ENCODE measurements at places on chromosomes 12 and 14.

GRCh38 chr12:53651737-53652136 is 24.1 kb downstream of the ATP5MC2 start:
- no peak for DNase-seq

DNA sequence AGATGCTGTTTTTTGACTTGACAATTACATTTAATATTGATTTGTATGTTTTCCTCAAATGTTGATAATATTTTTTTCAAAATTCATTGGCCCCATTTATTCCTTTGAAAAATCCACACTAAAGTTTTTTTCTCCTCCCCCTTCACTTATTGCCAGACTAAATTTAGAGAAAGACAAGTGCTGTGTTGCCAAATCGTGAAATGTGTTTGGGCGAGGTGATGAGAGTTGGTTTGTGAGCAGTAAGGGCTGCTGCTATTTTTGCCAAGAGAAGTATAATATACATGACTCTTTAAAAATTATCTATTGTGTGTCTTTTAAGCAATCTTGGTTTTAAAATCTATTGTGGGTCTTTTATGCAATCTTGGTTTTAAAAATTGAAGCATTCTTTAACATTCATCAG is 188.9 kb downstream of the PPFIA2 start:
- no peak for DNase-seq

DNA sequence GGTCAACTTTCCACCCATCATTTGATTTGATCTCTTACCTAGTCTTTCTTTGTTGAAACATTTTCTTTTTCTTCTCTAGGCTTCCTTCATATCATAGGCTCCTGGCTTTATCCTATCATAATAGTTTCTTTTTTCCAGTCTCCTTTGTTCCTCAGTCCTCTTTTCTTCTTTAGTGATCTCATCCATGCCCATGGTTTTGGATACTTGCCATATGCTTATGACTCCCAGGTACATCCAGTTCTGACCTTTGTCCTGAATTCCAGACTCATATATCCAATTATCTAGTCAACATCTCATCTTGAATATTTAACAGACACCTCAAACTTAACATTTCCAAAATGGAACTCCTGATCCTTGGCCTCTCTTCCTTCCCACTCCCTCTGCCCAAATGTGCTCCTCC is 36.1 kb upstream of the KRAS start:
- DNase-seq, result no peak

- no peak for DNase-seq
Observed at GRCh38 chr14:20830831-20831230, 28.2 kb upstream of the RNASE1 start.

- DNase-seq, result no peak
Observed at GRCh38 chr14:30896435-30896834, 22.1 kb downstream of the COCH start.

- DNase-seq, result peak; percentile 75
Observed at GRCh38 chr12:52243856-52244614, 11.0 kb downstream of the KRT7 start.

DNA sequence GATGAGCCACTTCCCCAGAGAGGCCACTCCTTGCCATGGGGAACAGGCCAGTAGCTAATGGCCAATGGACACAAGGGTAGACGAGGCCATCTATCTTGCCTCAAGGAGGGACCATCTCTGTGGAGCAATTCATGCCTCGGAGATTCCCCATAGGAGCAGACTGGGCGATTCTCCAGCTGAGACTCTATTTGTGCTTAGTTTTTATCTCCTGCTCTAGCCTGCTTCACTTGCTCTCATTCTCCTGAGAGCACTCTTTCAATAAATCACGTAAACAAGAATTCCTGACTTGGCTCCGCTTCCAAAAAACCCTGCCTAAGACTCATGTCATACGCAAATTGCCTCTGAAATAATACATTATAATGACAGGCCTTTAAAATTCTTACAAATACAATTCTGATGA is 396.4 kb upstream of the USP15 start:
- no peak for DNase-seq

- no peak for DNase-seq
Observed at GRCh38 chr12:89345376-89345775, 6.9 kb downstream of the DUSP6 start.

Measured in AG09309 (cell line).